ENCODE measurements at places on chromosomes 1 and 21.
A peak's percentile ranks its signal among the peaks of the same experiment; 100 is the strongest.

- no peak for DNase-seq
Measured at GRCh38 chr1:211688421-211688820, 13.0 kb upstream of the NEK2 start.

DNA sequence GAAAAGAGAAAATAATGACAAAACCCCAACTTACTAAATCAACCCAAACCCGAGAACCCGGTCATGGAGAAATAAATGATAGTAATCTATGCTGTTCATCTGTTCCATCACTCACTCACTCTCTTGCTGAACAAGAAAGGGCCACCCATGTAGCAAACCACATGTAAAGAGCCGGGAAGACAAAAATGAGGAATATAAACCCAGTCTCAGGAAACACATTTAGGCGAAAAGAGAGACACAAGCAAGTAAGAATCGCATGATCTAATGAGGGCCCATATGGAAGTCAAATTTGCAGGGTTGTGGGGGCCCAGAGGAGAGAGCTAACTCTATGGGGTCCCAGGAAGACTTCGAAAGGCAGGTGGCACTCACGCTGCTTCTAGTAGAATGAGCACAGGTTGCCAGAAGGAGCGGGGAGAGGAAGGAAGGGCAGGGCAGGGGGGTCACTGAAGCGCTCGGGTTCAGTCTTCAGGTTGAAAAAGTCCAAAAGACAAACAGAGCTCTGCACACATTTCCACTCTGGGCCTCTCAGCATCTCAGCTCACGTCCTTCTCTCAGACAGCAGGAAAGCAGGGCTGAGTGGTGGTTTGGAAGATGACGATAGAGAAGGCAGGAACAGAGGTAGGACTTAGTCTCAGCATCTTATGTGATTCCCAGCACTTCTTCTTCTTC, 142.9 kb upstream of the KRTAP19-8 start:
- no peak for DNase-seq

GRCh38 chr1:198543670-198544260, 3.3 kb upstream of the ATP6V1G3 start:
- peak; percentile 50 for DNase-seq

DNA sequence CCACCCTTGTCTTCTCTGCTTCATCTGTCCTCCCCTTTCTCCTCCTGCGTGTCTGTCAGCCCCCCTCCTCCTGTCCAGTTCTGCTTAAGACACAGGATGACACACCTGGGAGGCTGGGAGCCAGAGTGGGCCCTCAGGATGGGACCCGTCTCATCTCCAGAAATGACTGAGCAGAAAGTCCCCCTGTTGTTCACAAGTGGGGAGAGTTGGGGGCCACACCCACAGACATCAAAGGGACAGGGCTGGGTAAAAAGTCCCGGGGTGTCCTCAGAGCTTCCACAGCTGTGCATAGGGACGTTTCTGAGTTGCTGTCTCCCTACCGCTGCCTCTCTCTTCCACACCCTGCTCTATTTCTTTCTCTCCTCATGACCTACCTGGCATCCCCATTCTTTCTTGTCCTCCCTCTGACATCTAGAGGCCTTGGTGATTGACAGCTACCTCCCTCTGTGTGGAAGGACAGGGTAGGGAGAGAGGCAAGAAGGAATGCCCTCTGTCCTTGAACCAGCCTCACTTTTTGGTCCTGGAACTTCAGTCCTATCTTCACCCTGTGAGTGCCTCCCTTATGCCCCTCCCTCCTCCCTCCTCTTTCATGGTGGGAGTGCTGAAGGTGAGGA, 19.5 kb upstream of the SH2D2A start:
- DNase-seq: no peak

DNA sequence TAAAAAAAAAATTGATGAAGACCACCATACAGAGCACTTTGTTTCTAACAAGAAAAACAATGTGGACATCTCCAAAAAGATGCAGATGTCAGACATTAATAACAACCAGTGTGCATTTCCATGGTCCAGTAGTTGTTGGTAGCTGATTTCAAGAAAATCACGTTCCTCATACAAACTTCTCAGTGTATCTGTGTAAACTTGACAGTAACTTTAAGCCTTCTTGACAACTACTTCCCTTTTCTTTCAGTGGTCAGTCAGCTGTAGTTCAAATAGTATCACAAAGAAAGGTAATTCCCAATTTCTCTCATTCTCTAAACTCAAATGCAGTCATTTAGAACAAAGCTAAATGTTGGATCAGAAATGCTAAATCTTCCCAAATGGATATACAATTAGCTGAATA, 879.9 kb downstream of the AMY1C start:
- DNase-seq: no peak

GRCh38 chr21:25813917-25814316, 79.1 kb downstream of the GABPA start:
- DNase-seq: no peak

DNA sequence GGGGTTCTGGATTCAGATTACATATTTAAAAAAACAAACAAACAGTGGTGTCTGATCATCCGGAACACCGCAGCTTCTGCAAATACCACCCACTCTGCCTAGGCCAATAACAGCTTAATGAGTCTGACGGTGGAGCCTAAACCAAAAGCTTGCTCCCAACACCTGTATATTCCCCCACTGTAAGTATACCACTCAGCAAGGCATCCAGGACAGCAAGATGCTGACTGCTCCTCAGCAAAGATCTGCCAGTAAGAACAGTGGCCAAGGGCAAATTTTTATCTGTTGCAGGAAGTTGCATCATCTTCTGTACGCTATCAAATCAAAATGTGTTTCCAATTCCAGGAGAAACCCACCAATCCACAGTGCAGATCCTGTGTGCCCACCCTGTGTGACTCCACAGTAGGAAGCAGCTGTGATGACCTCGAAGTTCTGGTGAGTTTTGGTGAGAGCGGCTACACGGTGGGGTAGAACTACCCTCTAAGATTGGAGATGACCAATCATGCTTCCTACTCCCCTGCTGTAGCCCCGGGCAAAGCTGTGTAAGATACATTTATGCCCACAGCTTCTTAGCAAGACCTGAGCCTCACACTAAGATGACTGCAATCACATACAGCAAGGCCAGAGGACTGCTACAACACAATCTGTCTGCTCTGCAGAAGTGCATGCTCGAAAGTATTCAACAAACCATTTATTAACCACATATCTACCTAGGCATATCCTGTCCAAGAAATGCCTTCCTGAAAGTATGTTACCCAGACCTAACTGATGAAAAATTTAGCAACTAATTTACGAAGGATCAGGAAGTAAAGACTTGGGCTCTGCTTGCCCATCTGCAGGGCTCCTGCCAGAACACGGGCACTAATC, 30.5 kb downstream of the SIPA1L2 start:
- no peak for DNase-seq

DNA sequence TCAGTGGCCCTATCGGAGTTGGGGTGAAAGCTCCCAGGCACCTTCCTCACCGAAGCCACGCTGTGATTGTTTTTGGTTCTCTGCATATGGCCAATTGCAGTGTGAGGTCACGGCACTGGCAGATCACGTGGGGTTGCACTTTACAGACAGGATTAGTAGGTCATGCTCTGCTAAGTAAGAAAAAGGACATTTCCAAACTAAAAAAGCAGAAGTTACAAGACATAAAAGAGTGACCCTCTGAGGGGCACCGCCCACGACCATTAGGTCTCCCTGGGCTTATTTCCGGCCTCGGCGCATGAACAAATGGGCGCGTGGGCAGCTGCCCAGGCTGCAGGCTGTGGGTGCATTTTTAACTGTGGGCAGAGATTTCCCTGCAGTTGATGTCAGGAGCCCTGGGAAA, 2.0 kb downstream of the CAPN9 start:
- DNase-seq: no peak

DNA sequence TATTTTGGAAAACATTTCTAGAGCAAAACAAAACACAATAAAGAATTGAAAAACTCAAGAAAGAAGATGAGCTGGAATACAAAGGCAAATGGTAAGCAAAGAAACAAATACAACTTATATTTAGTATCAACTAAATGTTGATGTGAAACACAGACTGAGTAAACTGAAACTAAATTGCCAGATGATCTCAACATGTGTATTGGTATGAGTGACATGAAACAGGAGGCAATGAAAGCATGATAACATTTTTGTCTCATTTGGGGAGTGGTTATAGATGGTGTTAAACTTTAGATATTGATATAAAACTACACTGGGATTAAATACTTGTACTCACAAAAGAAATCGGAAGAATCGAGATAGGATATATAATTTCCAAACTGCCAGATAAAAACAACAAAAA, 805.6 kb upstream of the CXADR start:
- no peak for DNase-seq

DNA sequence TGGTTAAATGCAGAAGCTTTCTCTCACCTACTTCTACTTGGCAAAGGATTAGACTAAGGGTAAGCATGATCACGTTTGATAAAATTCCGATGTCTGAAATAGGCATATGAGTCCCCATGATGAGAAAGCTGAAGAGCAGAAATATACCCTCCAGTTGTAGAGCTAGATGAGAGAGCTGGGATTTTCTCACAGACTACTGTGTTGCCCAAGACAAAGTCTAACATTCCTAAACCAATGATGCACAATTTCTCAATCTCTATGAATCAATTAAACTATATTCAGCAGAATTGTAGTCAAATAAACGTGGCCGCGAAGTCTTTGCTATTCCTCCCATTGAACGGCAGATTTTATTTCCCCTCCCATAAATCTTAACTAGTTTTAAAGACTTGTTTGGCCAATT, 699.2 kb downstream of the KCNT2 start:
- DNase-seq: no peak

DNA sequence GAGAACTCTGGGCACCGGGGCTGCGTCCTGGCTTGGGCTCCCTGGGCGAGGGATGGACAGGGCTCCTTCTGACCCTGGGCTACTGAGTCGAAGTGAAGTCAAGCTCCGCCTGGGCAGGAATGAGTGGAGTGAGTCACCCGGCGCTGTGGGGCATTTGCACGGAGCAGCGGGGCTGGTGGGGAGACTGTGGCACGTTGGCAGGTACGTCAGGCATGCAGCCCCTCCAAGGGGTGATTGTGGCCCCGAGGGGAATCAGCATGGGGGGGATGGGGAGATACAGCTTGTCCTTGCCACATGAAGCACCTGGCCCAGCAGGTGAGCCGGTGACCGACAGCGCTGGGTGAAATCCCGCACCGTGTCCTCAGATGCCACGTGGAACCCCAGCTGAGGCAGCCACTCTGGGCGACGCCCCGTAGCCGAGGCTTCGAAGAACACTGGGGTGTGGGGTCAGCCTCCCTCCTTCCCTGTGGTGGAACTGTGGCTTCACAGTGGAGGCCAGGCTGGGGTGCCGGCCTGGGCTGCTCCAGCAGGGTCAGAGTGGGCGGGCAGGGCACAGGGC, 62.3 kb downstream of the COL18A1 start:
- DNase-seq: no peak

- no peak for DNase-seq
Measured at GRCh38 chr1:4600615-4601460, 53.6 kb upstream of the AJAP1 start.

DNA sequence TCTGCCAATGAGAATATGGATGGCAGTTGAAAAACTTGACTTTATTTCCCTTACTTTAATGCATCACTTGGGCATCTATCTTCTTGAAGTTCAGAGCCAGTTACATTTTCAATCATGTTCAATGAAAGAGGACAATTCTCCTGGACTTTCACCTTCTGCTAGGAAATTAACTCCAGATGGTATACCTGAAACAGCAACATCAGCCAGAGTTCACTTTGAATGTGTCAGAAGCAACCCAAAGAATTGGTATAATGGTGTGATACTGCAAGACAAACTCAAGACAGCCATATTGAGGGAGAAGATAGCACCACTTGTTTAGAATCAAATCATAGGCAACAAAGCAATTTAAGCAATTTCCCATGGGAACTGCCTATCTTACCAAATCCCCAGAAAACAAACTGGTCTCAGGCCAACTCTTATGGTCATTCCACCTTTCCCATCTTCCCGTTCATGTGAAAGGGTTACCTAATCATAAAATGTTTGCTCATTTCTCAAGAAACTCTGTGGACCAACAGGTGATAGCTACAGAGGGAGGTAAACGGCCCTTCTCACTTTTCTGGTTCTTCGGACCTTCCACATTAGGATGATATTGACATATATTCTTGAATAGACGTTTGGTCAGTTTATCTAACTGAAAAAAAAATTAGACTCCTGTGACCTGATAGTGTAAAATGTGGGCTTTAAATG, 29.7 kb upstream of the C8B start:
- DNase-seq: no peak

DNA sequence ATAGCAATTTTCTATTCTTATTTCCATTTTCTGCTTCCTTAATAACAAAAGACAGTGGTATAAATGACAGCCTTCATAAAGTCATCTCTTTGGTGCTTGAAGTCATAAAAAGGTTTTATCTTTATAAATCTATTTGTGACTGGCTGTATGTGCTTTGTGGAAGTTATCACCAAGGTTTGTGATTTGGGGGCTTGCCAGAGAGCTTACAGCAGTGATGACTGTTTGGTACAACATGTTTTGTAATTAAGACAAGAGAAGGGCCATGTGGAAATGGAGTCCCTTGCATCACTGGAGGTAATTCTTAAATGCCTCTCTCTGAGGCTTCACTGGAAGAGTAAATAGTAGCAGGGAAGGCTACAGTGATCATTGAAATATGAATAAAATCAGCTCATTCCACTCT, 2.7 kb downstream of the SLC35F3 start:
- DNase-seq: no peak

GRCh38 chr1:119968601-119969000, 72.3 kb upstream of the ADAM30 start:
- no peak for DNase-seq

DNA sequence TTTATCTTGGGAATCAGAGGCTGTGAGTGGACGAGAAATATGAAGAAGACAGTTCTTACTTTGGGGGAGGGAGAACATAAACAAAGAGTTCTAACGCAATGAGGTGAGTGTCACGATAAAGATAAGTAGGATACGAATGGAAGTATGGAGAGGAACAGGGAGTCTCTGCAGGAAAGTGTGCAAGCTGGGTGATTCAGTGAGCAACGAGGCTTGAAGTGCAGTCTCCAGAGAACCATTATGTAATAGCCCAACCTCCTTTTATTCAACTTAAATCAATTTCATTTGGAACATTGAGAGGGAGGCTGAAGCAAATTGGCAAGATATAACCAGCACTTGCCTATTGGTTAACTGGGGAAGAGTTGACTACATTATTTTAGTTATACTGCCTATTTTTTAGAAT, 99.3 kb upstream of the PLD5 start:
- DNase-seq: no peak

GRCh38 chr1:233300326-233300725, 4.8 kb upstream of the PCNX2 start:
- DNase-seq: no peak

- no peak for DNase-seq
Measured at GRCh38 chr1:15123925-15124324, 29.6 kb upstream of the TMEM51 start.

DNA sequence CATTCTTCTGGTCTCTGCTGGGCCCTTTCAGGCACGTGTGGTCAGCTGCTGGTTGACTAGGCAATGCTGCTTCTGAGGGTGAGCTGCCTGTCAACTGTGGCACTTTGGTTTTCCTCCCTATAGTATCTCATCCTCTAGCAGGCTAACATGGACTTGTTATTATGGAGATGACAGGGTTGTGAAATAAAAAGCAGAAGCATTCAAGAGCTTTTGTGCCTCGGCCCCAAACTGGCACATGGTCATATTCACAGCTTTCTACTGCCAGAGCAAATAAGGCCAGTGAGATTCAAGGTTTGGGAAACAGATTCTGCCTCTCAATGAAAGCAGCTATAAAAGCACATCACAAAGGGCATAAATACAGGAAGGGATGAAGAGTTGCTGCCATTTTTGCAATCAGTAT, 1.6 kb upstream of the ZNF124 start:
- peak; percentile 32 for DNase-seq

GRCh38 chr21:17802572-17802971, 16.6 kb downstream of the C21orf91 start:
- DNase-seq: no peak

- no peak for DNase-seq
Measured at GRCh38 chr1:56135069-56135863, 444.1 kb downstream of the PLPP3 start.

GRCh38 chr21:42632771-42633690, 20.4 kb upstream of the PDE9A start:
- no peak for DNase-seq
